Fibroblast of the aortic adventitia (primary cell): ENCODE measurements at places on chromosomes 7 and 10.

DNA sequence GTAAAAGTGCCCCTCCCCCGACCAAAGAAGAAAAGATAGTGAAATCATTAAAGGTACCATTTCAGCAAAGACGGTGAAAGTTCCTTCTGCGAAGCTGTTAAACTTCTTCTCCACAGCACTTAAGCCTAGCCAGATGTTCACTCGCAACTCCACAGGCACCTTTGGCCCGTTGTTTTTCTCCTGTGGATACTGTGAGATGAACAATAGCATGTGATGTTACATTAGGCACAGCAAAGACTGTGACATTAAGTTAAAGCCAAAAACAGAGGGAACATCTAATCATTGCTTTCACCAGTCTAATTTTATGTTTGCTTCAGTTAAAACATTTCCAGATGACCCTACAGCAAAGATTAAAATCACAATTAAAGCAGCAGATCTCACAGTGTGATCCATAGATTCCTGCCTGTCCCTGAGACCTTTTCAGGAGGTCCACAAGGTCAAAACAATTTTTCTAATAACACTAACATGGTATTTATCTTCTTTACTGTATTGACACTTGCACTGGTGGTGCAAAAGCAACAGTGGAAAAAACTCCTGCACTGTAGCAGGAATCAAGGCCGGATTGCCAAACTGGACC lies 112.5 kb downstream of the MYOF start:
- no peak for DNase-seq

GRCh38 chr10:93334181-93334580 lies 148.0 kb downstream of the MYOF start:
- no peak for DNase-seq

DNA sequence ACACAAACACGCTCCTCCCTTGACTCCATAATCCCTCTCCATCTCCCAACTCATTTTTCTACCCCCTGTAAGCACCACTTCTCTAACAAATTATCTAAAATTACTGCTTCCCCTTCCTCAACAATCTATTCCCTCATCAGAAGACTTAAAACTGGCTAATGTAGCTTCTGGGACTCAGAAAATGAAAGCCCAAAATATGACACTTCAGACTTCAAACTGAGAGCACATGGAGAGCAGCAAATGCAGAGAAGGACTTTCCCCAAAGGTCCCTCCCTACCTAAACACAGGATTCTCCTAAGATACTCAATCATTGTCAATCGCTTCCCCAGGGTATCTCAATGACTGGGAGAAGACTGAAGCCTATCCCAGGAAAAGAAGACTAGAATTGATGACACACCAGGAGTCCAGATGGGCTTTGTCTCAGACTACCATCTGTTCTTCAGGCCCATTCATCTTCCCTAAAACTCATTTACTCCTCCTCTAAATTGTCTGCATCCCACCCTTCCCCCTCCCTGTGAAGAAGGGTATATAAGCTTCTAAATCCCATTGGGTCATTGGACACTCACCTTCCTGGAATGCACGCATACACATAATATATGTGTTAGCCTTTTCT lies 39.2 kb downstream of the ST8SIA6 start:
- no peak for DNase-seq

DNA sequence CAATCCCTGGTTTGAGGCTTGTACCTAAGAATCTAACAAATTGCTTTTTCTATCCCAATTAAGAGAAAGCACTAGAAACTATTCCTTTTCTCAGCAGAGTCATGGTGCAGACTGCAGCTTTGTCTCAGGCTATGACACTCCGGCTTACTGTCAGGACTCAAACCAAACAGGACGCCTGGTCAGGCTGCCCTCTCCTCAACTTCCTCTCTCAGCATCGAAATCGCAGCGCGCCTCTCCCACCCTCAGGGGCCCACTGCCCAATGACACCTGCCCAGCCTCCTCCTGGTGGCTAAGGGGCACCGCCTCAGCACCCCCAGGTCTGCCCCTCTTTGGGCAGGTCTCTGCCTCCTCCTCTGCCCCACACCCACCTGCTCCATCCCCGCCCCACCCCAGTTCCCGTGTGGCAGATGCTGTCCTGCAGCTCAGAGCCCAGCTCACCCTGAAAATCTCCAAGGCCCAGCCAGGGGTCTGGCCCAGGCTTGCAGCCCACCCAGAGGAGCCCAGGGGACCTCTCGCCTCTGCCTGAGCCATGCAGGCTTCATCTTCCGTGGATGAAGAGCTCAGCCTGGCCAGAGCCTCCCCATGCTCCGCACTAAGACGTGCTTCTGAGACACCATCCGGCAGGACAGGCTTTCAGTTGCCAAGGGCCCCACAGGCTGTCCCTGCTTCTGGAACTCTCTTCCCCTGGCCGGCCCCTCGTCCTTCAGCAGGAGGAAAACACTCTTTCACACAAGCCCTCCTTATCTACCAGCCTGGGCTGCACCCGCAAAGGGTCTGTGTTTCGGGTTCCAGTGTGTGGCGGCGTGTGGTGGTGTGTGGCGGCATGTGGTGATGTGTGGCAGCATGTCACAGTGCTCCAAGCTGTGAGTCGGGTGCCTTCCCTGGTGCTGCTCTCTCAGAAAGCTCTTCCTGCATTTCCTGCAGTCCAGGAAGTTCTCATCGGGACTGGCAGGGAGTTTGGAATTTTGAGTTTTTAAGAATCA lies 16.4 kb upstream of the PTPRN2 start:
- no peak for DNase-seq

DNA sequence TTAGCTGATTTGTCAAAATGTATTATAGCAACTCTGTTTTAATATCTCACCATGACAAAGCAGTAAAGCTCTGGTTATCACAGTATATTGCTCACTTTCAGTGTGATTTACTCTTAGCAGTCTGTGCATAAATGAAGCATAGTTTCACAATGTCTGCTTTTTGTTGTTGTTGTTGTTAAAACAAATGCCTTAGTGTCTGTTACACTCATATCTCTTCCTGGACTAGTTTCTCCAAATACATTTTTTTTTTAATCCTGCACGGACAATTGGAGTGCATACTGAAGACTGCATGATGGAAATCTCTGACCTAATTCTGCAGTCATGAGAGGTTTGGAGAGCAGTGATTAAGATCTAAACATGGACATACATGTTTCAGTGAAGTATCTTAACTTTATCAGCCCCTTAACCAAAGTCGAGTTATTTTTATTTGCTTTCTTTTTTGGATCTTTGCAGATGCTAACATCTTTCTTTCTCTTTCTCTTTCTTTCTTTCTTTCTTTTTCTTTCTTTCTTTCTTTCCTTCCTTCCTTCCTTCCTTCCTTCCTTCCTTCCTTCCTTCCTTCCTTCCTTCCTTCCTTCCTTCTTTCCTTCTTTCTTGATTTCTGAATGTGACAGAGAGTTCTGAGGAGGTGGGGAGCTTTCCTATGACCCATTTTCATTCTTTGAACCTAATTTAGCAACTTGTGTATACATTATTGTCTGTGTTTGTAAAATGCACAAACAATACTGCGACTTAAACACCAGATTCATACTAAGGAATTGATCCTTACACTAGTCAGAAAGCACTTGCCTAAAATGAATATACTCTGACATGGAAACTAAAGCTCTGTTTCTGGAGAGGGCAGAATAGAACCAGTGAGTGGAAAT lies 161.5 kb upstream of the AGR3 start:
- peak; percentile 70 for DNase-seq

DNA sequence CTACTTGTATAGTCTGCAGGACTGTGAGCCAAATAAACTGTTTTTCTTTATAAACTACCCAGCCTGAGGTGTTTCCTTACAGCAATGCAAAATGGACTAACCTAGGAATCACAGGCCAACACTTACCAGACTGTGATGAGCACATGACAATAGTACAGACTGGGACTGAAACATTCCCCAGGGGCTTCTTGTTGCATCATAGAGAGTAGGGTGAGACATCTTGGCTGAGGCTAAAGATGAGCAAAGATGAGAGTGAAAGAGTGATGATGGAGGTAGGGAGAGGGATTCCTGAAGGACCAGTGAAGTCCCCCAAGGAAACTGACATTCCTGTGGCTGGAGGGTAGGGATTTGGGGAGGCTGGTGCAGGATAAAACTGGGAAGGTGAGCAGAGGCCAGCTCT lies 194.4 kb downstream of the TPST1 start:
- no peak for DNase-seq

DNA sequence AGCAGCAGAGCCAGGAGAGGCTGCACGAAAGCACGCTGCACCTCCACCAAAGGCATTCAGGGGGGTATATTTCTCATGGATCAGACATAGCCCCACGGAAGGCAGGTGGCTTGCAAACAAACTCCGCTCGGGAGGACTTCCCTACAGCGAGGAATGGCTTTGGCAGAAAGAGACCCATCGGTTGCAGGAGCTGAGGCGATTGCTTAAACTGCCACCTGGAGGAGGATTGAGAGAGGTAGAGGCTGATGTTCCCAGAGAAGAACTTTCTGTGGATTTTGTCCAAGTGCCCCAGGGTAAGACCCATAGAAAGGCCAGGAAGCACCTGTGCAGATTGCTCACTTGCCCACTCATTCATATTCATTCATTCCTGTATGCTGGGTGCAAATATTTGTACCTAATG lies 89.1 kb downstream of the NEUROD6 start:
- no peak for DNase-seq

GRCh38 chr7:25485026-25485425 lies 256.7 kb upstream of the NPVF start:
- DNase-seq = no peak

- DNase-seq = peak; percentile 60
These were observed 158.2 kb upstream of the PRKCQ start for GRCh38 chr10:6738112-6738768.

- DNase-seq = no peak
These were observed 6.3 kb upstream of the CD36 start for GRCh38 chr7:80632139-80632538.

- no peak for DNase-seq
These were observed 108.5 kb downstream of the SND1 start for GRCh38 chr7:127760436-127761031.

DNA sequence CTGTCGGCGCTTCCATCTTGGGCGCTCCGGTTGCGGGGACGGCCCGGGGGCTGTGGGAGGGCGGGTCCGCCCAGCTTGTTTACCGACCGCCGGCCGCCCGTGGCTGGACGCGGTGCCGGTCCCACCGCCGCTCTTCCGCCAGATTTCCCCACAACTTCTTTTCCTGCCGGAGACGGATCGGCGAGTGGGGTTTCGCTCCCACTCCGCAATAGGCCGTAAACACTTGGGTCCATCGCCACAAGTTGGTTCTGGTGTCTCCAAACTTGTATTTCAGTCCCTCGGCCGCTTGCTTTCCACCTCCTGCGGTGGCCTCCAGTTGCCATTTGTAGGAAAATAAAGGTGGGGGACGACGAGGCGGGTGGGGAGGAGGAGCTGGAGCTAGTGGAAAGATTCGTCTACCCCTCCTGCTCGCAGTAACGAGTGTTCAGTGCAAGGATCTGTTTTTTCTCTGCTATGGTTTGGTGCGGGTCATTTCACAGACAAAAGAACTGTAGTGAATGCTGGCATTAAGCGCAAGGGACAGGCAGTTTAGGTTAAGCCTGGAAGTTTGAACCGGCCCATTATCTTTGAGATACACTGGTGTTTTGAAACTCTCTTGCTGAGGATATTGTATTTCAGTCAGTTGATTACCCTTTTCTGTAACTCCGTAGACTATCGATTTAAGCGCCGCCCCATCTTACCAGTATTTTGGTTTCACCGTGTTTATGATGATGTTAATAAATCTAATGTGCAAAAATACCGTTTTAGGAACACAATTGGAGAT lies 24.3 kb upstream of the ZRANB1 start:
- DNase-seq = peak; percentile 50

DNA sequence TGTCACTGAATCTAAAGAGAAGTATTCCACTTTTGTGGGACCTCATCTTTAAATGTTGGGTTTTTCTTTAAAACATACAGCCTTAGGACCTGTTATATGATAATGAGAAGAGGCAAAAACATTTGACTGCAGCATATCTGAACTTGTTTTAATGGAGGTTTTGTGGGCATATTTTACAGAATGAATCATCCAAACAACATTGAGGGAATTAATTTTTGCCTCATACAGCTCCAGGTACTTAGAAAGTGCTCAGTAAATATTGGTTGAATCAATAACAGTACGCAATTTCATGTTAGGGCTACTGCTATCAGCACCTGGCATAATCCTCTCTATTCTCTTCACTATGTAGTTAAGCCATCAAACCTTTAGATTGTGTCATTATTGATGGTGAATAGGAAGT lies 115.9 kb downstream of the MALRD1 start:
- no peak for DNase-seq

- no peak for DNase-seq
These were observed 145.7 kb downstream of the SDK1 start for GRCh38 chr7:3446786-3447185.

DNA sequence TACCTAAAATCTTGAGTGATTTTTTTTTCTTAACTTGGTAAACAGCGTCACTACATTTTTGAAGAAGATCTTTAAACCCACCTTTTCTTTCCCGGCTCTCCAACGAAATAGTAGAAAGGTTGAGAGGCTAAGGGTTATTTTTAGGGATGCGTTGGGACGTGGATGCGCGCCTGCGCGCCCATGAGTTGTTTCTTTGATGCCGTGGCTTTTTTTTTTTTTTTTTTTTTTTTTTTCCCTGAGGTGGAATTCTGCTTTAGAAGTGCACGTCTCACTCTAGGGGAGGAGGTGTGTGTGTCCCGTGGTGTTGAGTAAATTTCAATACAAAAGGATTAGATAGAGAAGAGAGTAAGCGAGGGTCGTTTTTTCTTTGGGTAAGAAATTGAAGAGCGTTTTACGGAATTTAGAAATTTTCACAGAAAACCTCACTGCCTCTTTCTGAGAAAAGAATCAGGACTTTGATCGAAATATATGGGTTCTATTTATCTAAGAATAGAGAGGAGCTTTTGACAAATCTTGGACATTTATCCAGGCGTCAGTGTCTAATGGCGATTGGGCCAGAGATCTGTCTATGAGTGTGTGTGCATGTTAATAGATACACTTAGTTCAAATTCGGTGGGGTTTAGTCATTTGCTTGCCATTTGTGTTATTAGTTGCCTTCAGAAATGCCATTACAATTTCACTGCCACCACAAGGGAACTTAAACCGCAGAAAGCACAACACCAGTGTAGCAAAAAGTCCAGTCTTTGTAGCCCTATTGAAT lies 1.2 kb upstream of the SP8 start:
- DNase-seq = no peak

DNA sequence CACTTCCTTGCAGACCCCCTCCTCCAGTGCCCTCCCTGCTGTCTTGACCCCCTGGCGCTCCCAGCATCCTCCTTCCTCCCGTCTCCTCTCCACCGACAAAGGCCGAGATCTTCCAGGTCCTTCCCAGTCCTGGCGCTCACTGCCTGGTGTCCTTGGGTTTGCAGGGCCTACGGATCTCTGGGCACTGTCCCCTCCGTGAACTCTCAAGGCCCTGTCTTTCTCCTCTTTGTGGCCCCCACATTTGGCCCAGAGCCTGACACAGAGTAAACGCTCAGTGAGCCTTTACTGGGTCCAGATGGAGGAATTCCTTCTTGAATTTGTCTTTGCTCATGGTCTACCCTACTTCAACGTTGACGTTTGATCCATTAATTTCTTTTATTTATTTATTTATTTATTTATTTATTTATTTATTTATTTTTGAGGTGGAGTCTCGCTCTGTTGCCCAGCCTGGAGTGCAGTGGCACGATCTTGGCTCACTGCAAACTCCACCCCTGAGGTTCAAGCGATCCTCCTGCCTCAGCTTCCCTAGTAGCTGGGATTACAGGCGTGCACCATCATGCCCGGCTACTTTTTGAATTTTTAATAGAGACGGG lies 29.7 kb downstream of the TMEM270 start:
- DNase-seq = no peak
